ENCODE measurements at places on chromosomes 16 and 17.

DNA sequence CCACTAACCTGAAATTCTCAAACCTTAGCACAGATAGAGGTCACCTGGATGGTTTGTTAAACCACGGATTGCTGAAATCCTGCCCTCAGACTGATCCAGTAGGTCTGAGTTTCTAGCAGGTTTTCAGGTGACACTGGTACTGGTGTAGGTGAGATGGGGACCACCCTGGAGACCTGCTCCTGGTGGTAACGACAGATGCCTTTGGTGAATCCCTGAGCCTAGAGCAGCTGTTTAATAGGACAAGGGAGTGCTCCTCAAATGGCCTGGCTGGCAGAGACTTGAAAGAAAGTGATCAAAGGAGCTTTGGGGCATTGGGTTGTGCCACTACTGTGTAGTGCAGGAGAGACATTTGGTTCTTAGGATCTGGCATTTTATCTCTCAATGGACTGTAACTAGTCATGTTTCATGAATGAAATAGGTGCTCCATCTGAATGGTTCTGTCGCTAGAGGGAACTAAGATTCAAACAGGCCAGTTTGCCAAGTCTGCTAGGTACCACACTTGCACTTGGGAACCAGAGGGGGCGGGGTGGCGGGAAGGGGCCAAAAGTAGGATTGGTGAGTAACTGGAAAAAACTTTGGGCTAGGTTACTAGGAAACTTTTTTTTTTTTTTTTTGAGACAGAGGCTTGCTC lies 2.9 kb upstream of the IFI35 start:
- no peak for DNase-seq

DNA sequence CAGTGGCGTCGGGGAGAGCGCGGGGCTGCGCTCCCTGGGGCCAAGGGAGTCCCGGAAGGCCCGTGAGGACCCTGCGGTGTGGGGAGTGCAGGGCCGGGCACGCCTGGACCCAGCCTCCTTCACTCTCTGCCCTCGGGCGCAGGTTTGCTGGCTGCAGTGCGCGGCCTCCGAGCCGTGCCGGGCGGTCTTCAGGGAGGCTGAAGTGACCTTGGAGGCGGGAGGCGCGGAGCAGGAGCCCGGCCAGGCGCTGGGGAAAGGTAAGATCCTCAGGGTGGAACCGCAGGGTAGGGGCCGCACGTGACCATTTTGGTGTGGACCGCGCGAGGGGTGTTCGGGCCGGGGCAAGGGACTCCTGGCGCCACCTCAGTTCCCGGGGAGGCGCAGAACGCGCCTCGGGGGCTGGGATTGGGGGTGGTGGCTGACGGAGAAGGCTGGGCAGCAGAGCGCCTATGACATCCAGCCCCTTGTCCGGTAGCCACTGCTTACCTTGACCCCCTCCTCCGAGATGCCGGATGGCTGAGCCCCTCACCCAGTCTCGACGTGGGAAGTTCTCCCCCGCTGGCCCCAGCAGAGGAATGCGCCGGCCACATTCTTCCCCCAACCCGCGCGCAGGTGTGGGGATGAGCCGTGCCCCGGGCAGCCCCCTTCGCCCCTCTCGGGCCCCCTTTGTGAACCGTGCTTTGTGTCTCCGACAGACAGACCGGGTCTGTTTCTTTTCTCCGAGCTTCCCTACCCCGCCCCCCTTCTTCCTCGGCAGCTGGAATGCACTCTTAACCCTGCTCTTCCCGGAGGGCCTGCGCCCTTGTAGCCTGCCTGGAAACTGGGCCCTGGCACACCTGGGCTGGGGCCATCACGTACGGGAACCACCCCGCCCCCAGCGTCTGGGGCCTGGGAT lies 631 bp downstream of the CDH3 start:
- no peak for DNase-seq

GRCh38 chr17:17849845-17850373 lies 13.1 kb upstream of the SREBF1 start:
- DNase-seq: peak; percentile 61

DNA sequence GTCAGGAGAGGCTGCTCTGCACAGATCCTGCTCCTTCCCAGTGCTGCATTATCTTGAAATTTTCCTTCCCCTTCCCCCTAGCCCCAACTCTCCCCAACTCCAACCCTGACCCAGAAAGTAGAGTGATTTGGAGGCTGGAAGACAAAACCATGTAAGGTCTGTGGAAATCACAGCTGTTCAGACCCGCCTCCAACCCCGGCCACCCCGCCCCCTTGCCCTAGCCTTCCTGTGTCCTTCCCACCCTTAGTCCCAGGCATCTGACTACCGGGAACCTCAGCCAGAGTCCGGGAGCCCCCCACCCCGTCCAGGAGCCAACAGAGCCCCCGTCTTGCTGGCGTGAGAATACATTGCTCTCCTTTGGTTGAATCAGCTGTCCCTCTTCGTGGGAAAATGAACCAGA lies at the start of gene AOC3:
Gene AOC3, plus strand, starts transcription at position 246 of the 400 bp plus-strand sequence. Its CDS starts 145 bp downstream, at position 391.
- DNase-seq: no peak

DNA sequence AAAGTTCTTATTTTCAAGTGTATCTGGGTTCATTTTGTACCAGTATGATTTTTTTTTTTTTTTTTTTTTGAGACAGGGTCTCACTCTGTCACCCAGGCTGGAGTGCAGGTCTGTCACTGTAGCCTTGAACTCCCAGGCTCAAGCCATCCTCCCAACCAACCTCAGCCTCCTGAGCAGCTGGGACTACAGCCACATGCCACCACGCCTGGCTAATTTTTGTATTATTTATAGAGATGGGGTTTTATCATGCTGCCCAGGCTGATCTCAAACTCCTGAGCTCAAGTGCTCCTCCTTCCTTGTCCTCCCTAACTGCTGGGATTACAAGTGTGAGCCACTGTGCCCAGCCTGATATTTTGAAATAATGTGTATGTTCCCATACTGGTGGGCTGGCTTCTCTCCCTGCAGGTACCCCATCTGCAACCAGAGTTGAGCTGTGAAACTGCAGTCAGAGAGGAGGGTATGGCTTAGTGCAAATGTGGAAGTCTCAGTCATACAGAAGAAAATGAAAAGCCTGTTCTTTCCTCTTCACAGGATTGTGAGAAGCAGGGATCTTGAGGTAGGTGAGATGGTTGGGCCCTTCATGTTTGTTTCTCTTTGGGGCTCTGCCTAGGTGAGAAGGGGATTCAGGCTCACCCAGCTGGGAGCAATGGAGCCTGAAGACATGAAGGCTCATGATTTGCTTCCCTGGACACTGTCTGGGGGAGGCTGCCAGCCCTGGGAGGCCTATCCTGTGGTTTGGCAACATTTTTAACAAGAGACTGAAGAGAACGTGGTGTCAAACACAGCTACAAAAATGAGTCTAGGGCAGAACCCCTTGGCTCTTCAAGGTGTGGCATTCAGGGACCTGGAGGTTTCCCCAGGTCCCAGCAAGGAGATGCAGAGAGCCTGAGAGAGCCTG lies 41.3 kb upstream of the SIAH1 start:
- no peak for DNase-seq

DNA sequence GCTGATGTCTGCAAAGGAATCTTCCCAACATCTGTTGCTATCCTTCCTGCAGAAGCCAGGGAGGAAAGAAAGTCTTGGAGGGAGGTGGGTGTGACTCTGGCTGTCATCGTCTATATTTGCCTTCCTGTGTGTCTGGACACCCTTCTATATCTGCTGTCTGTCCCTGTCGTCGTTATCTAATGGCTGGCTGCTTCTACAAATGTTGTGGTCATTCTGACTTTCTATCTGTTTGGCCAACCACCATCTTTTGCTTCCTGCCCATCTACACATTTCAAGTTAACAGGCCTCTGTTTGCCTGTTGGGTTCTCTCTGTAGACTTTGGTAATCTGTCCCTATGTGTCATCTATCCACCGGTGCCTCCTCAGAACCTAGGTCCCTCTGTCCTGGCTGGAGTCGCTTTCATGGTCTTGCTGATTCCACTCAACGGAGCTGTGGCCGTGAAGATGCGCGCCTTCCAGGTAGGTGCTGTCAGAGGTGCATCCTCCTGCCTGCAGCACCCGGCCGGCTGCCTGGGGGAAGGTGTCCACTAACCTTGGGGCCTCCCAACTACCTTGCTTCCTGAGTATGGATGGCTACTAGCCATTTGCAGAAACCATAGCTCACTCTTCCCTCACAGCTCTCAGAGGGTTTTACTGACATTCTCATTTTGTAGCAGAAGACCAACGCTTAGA lies 30.2 kb downstream of the ABCC3 start:
- no peak for DNase-seq

DNA sequence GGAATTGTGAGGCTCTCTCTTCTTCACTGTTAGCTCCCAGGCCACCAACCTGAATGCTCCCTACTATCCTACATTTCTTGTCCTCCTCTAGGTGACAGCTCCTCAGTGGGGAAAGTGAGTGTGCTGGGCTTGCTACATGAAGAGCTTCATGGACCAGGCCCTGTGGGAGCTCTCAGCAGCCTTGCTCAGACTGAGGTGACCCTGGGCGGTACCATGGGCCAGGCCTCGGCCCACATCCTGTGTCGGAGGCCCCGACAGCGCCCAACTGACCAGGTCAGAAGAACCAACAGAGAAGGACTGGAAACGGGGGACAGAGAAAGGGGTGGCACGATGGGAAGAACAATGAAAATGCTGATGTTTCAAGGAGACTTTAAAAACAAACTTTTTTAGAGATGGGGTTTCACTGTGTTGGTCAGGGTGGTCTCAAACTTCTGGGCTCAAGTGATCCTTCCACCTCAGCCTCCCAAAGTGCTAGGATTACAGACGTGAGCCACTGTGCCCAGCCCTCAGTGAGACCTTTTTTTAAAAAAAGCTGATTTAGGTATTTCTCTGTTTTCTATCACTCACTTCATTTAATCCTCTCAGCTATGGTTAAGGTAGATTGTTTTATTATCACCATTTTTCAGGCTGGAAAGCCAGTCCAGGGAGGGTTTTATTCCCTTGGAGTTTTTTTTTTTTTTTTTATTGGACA lies 4.9 kb downstream of the ELP5 start:
- no peak for DNase-seq

- no peak for DNase-seq
Measured at GRCh38 chr17:1931844-1932579, 93.1 kb downstream of the RTN4RL1 start.

- no peak for DNase-seq
Measured at GRCh38 chr16:4019371-4019791, 96.9 kb downstream of the ADCY9 start.

DNA sequence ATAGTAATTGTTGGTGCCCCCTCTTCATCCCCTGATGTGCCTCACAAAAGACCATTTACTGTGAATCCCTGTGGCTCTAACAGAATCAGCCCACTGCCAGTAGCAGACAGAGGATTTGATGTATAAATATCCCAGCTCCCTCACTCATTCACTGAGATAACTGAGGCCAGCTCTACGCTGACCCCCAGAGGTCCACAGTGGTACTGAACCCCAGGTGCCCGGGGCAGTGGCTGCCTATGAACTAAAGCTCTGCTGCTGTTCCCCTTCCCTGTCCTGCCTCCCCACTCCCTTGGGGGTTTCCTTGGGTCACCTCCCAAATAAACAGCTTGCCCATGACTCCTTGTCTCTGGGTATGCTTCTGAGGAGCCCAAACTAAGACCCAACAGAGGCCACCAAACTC lies 295.8 kb downstream of the FOXL1 start:
- peak; percentile 15 for DNase-seq

GRCh38 chr16:76670125-76670857 lies 393.1 kb downstream of the CNTNAP4 start:
- DNase-seq: no peak

DNA sequence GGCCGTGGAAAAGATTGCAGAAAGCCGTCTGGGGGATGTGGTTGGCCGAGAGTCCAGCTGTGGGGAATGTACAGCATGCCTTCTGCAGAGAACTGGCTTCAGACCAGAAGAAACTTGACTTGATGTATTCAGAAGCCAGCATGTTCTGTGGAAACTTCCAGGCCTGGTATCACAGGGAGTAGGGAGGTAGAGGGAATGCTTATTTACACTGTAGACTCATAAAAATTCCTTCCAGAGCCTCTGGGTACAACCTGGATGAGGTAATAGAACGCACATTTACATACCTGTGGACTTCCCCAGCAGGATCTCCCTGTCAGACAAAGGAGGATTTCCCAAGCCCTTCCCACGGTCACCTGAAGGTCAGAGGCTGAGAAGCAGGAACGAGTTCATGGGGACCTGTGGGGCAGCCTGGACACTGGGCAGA lies 11.8 kb upstream of the GAS7 start:
- no peak for DNase-seq

GRCh38 chr16:23232806-23233205 lies 50.3 kb downstream of the SCNN1G start:
- no peak for DNase-seq

DNA sequence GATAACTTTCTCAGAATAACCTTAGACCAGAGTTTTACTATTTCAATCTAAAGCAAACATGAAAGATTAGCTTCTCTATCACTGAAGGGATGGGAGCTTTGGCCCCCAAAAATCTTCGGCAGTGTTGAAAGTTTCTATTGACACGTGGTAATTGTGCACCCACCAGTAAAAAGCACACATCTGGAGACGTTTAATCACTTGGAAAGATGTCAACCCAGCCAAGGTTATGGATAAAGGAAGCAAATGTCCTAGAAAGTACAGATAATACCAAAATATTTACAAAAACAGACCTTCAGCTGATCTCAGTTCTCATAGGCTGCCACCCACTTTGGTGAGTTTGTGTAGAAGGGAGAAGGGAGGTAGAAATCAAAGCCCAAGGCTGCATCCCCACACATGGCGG lies 5.3 kb downstream of the MYCBPAP start:
- no peak for DNase-seq

DNA sequence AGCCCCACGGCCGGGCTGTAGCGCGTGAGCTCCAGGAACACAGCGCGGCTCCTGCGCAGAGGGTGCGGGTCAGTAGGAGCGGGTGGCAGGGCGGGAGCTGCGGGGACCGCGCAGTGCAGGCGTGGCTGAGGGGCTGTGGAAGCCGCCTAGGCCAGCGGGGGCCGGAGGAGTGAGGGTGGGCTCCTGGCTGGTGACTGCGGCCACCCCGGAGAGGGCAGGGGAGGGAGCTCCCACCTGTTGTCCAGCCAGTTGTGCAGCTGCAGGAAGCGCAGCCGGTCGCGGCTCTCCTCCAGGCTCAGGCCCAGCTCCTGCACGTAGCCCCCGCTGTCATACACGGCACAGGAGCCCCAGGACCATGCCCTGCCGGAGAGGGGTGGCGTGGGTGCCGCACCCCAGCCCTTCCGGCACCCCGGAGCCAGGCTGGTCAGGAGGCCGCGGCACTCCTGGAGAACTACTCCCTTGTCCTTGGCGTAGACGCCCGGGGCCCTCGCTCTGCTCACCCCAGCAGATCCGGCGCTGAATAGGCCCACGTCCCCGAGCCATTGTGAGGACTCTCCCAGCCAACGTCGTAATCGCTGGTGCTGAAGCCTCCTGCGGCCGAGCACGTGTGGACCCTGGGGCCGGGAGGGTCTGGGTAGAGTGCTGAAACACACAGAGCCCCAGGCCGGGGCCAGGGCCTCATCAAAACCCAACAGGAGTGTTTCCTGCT lies 43.9 kb downstream of the TSC2 start:
- no peak for DNase-seq

- no peak for DNase-seq
Measured at GRCh38 chr17:73742948-73743381, 98.7 kb upstream of the SDK2 start.

DNA sequence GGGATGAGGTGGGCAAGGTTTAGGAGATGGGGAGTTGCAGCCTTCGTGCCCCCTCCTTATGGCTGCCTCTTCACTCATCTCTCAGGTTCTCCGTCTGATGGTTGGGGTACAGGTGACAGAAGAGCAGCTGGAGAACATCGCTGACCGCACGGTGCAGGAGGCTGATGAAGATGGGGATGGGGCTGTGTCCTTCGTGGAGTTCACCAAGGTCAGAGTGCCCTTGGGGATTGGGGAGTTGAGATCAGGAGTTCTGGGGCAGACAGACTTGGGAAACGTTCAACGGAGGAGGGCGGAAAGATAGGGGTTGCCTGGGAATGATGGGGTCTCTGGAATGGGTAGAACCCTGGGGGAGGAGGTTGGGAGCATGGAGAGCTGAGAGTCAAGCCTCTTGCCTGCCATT lies 2.3 kb downstream of the CHP2 start:
- DNase-seq: no peak

- DNase-seq: no peak
Measured at GRCh38 chr16:50529334-50529733, 18.9 kb upstream of the NKD1 start.
